ENCODE measurements at places on chromosomes 5 and 9.

DNA sequence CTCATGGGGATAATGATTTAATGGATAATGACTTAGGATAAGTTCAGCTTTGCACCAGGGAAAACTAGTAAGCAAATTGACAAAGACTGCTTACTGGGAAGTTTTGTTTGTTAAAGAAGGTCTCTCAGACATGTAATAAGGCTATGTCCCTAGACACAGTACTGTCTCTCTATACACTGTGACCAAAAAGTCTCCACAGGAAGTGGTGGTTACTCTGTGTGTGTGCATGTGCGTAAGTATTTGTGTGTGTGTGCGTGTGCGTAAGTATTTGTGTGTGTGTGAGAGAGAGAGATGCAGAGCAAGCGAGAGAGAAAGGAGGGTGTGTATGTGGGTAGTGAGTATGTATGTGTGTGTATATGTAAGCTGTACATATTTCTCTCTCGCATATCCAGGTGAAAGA is 229.6 kb downstream of the GLIS3 start:
- no peak for DNase-seq

GRCh38 chr9:114050226-114050568 is 27.9 kb downstream of the AMBP start:
- no peak for DNase-seq

GRCh38 chr9:75132244-75132643 is 43.9 kb downstream of the OSTF1 start:
- no peak for DNase-seq

DNA sequence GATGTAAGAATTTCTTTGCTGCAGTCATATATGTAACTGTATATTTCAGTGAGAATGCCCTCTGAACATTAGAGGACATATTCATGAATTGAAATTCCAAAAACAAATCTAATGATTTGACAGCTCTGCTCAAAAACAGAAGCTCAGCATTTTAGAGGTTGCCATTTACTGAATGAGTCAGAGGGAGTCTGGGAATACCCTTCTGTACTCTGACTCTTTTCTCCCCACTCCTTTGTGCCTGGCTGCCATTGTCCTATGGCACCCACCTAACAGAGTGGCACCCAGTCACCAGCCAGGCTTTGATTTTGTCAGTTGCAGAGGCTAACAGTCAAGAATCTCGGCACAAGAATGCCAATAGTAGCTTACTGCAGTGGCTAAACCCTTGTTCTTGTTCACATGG is 133.6 kb downstream of the ATG10 start:
- DNase-seq: no peak

DNA sequence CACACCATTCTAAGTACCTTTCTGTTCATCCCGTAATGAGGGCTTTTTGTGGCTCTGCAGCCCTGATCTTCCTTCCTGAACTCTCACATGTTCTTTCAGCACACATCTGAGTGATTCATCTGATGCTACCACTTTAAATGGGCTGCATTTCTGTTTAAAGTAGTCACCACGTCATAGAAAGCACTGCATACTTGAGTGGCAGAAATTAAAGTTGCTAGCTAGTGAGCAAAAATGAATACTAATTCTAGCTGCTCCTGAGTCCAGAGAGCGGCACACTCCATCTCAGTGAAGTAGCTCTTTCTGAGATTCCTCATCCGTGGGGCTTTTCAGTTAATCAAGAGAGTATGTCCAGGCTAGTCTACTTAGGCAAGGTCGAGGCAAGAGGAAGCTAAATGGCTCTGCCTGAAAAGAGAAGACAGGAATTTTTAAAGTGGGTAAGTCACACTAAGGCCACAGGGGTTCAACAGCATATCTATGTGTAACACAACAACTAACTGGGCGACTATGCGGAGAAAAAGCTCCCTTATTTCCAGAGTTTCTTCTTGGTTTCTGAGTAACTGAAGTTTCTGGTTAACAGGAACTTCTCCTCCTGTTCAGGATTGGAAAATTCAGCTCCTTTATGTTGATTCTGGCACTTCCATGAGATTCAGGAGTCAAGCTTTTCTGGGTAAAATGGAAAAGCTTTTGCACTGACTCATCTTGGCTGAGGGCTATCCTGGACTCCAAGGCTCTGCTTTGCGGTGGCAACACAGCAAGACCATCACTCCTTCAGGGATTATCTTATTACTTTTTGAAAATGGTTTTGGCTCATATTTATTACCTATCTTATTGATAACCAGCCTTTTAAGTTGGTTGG is 109.5 kb downstream of the TAF11L14 start:
- DNase-seq: no peak

DNA sequence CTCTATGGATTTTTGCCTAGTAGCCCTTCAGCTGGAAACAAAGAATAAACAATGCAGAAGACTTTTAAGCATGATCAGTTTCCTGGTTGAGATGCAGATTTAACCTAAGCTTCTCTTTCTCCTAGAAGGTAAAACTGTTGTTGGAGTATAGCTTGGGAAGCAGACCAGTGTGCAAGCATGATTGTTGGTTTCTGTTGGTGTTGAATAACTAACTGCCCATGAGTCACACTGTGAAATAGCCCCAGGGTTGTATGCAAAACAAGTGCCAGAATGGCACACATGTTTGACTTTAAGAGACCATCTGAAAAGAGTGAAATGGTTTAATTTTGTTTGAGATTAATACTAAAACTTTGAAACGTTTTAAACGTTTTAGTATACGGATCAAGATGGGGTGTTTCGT is 227.1 kb downstream of the ARHGEF28 start:
- DNase-seq: peak; percentile 63

GRCh38 chr5:3220201-3220600 is 375.4 kb upstream of the IRX1 start:
- DNase-seq: no peak

- no peak for DNase-seq
These were observed 85.6 kb downstream of the DAB2IP start for GRCh38 chr9:121736934-121737462.
